Naive thymus-derived CD8-positive, alpha-beta T cell (primary cell): ENCODE measurements at places on chromosomes 11 and 22.

DNA sequence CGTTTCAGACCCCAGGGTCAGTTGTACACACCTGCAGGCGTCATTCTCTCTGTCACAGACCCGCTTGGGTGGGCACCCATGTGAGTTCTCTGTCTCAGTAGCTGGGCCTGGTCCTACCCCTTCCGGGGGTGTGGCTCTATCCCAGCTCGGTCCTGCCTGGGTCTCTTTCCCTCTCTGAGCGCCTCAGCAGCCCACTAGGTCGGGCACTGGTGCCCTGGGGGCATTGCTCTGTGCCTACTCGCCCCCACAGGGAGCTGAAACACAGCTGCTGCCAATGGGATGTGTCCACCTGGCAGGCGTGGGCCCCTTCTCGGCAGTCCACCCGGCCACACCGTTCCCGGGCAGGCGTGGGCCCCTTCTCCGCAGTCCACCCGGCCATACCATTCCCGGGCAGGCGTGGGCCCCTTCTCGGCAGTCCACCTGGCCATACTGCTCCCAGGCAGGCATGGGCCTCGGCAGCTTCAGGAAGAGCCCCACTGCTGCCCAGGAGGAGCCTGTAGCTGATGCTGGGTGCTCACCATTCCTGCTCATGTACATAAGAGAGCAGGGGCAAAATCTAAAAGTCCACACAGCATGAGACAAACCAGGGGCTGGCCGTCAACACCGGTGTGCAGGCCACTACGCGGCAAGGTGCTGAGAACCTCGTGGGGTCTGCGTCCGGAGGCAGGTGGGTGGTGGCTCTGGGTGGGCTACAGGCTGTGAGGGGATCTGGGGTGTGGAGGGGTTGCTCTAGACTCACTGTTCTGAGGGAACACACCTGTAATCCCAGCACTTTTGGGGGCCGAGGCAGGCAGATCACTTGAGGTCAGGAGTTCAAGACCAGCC is 12.3 kb downstream of the MLC1 start:
- no peak for DNase-seq

DNA sequence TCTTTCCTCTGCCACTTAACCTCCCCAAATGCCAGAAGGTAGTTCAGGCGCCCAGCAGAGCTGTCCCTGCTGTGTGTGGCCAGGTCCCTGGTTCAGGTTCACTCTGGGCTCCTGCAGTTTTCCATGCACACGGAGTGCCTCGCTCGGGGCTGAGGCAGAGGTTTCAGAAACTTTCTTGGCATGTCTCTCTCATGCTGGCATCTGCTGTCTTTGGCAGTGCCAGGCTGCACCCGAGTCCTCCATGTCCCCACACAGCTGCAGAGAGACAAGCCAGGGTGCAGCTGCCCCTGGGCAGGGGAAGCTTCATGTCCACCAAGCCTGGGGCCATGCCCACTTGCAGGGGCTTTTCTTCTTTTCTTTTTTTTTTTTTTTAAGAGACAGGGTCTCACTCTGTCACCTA is 7.0 kb upstream of the NEFH start:
- DNase-seq: no peak

- DNase-seq: no peak
These were observed 18.5 kb upstream of the ARHGAP20 start for GRCh38 chr11:110730773-110731172.

DNA sequence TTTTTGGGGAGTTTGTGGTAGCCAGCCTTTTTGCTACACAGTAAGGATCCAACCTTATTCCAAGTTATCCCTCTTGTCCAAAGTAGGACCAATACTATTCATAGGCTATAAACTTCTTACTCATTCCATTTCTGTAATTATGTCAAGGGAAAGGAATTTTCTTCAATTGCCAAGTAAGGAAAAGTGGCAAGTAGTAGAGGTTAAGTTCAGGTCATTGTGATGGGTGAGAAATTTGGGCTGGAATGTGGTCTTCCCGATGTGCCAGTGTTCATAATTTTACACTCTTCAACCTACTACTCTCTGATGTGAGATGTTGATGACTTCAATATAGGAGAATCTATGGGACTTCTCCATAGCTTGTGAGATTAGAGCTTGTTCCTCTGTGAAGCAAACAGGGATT is 648.8 kb downstream of the METTL15 start:
- no peak for DNase-seq

GRCh38 chr11:35723913-35724312 is 61.3 kb downstream of the TRIM44 start:
- DNase-seq: no peak

GRCh38 chr11:84566671-84567070 is 1060.5 kb downstream of the DLG2 start:
- DNase-seq: no peak

DNA sequence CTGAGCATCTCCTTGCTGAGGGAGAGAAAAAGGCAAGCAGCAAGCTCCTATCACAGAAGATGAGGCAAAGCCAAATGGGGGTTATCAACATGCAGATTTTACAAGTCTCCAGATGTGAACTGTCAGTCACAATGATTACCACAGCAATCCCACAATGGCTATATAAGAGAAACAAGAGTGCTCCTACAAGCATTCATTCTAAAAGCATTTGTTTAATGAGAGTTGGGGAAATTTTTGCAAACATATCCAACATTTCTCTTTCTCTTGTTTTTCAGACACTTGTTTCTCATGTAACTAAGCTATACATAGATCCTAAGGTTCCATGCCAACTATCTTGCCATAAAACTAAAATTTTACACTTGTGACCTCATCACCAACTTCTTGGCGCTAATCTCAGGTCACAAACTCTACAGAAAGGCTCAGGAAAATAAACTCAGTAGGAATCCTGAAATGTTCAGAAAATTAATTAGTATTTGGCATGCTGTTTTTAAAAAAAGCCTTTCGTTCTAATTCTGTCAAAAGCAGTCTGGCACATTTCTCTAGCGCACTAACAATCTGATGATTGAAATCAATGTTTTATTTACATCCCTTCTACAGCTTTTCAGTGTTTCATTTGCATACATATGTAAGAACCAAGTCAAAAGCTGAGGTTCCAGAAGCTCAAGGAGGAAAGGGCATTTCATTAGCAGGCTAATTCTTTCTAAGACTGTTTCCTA is 199.5 kb downstream of the TTC28 start:
- DNase-seq: no peak

- no peak for DNase-seq
These were observed 10.0 kb upstream of the OR5M1 start for GRCh38 chr11:56624661-56625110.

DNA sequence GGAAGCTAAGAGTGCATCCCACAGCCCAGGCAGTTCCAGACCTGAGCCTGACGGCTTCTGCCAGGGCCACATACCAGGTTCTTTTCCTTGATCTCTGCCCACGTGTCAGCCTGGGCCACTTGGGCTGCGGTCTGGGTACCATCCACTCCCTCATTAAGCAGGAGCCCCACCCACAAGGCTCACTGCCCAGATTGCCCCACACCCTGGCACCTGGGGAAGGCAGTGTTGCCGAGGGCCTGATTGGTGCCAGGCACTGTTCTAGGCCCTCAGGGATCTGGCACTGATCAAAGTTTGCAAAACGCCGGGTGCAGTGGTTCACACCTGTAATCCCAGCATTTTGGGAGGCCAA is 15.4 kb downstream of the GGA1 start:
- DNase-seq: no peak

DNA sequence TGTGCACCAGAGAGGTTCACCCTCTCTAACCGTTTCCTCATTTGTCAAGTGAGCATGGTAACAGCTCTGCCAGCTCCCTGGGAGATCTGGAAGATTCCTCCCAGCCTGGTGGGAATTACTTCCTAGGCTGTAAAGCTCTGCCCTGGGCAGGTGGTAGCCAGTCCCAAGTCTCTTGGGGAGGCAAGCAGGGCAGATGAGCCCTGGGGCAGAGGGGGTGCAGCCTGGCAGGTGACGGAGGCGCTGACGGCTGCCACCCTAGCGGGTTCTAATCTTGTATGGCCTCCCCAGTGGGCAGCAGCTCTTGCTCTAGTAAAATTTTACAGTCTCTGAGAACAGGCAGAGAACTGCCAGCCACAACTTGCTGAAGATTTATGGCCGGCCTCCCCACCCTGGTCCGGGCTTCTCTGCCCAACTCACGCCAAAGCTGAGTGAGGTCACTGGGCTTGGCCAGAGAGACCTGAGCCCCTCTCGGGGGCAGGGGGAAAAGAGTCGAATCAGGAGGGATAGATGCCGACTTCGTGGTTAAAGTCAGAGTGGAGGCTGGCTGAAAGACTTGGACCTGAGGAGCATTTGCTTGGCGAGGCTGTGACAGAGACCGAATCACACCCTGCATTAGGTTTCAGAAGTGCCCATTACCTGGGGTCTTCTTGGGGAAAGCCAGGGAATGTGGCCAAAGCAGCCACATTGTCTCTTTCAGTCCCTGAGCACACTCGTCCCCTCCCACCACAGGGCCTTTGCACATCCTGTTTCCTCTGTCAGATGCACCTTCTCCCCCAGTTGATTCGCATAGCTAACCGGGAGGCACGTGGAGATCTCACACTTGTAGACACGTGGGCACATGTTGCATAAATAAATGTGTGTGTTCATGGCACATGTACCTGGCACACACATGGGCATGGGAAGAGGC is 188.2 kb downstream of the MN1 start:
- DNase-seq: no peak

- DNase-seq: no peak
These were observed 51.4 kb upstream of the DBX1 start for GRCh38 chr11:20211691-20212090.

- no peak for DNase-seq
These were observed 15.6 kb downstream of the PISD start for GRCh38 chr22:31646186-31647019.

DNA sequence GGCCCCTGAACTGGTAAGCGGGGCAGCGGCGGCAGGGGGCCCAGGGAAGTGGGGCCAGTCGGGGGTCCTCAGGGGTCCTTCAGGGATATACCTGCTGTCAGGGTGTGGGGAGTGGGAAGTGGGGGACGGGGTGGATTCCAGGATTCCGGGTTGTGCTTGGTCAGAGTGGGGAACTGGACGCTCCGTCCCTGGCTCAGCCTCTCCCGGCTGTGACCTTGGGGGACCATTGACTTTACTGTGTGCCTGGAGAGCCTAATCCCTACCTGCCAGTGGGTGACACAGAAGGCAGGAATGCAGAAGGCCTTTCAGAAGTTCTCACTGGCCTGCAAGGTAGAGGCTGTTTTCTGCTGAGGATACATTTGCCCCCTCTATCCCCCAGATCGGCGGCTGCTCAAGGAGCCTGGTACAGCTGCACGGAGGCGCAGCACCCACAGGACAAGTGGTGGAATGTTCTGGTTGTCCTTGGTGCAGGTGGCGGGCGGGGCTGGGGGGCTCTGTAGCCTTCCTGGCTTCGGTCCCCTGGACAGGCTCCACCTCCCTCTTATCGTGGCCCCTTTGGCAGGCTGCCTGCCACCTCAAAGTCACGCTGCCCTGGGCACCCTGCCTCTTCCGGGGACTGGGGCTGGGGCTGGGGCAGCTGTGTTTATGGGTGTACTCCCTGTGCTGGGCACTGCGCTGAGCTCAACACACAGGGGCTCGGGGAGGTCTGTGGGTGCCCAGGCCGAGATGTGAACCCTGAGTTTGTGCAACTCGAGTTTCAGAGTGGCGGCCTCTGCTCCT is 18.4 kb downstream of the KCNQ1 start:
- no peak for DNase-seq

DNA sequence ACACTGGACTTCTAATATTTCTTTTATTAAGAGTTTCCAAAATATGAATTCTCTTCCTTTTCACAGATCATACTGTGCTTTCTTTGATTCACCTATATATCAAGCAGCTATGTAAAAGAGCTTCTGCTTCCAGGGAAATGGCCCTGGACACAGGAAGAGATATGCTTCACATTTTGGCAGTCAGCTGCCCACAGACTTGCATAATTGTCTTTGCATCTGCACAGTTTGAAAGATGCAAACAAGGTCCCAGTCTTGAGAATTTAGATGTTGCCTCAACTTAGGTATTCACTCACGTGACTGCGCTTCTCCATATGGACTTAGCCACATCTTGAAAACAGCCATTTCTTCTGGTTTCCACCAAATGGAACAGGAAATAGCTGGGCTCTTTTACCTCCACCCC is 92.3 kb upstream of the POU2AF2 start:
- no peak for DNase-seq

- no peak for DNase-seq
These were observed 226.9 kb downstream of the OPCML start for GRCh38 chr11:133305208-133305956.

- no peak for DNase-seq
These were observed 6.6 kb upstream of the FLI1 start for GRCh38 chr11:128687321-128687720.

DNA sequence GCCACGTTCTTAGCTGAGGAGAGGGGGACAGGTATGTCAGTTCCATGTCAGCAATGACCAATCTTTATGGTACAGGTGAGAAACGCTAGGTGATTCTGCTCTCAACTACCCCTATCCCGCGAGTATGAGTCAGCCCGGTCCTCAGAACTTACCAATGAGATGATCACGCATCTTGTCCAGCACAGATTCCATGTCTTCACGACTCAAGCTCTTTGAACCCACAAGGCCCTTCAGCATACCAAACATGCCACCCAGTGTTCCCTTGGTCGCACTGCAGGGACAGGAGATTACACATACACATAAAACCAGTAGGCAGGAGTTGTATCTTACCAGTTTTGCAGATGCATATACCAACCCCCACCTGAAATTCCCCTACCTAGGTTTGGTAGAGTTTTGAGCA is 2.9 kb downstream of the SRPRA start:
- no peak for DNase-seq

DNA sequence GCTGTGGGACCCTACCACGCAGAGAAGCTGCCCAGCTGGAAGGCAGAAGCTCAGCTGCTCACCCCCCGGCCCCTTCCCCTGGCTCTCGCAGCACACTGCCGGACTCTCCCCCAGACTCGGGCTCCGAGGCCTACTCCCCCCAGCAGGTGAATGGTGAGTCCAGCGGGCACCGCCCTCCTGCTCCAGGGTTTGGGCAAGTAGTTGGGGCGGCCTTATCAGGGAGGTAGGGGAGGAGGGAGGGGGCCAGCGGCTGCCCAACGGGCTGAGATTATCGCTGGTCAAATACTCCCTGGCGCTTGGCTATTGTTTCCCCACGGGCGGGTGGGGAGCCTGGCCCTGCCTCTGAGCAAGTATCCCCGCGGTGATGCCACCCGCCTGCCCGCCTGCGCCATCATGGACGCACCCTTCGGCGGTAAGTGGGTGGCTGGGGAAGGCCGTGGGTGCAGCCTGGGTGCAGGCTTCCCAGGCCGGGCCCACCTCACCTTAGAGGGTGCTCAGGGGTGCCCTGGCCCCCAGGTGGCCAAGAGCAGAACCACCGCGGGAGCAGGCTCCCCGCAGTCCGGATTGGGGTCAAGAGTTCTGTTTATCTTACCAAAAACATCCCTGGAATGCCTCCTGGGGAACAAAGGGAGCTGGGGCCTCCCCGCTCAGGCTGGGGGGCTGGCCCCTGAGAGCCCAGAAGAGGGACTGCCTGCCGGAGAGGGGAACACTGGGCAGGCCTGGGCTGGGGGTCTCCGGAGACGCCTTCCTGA is 16.9 kb downstream of the MYRF start:
- DNase-seq: no peak
